ENCODE measurements at places on chromosomes 3 and 15.

DNA sequence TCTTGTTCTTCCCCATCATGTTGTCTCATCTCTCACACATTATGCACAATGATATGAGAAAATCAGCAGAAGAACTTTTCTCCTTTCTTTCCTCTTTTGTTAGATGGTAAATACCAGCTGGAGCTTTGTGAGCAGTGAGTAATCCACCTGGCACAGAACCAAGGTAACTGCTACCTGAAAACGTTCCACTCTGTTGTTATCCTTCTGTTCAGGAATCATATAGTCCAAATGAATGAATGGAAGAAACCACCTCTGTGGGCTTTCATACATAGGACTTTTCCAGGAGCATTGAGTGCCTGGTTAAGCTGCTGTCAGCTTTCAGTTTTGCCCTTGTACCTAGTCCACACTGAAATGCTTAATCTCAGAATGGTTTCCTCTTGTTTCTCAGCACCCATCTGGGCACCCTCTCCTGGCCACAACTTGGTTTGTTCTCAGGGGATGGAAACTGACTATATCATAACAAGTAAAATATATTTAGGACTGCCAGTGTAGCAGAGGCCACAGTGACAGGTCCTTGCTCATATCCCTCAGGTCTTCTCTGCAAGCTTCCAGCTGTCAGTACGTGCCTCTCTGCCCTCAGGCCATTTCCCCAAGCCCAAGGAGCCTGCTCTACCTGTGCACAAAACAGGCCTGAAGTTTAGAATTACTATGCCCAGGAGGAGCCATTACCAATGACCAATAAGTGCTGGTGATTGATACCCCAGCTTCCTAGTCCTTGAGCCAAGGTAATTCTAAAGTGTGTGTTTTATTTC lies 23.5 kb upstream of the SLC4A7 start:
- DNase-seq, result no peak

- no peak for DNase-seq
Observed at GRCh38 chr15:85620690-85621049, 174.1 kb downstream of the KLHL25 start.

GRCh38 chr15:99430881-99431401 lies 134.8 kb upstream of the MEF2A start:
- DNase-seq, result no peak

GRCh38 chr3:146090521-146090920 lies 70.5 kb downstream of the PLOD2 start:
- DNase-seq, result no peak

DNA sequence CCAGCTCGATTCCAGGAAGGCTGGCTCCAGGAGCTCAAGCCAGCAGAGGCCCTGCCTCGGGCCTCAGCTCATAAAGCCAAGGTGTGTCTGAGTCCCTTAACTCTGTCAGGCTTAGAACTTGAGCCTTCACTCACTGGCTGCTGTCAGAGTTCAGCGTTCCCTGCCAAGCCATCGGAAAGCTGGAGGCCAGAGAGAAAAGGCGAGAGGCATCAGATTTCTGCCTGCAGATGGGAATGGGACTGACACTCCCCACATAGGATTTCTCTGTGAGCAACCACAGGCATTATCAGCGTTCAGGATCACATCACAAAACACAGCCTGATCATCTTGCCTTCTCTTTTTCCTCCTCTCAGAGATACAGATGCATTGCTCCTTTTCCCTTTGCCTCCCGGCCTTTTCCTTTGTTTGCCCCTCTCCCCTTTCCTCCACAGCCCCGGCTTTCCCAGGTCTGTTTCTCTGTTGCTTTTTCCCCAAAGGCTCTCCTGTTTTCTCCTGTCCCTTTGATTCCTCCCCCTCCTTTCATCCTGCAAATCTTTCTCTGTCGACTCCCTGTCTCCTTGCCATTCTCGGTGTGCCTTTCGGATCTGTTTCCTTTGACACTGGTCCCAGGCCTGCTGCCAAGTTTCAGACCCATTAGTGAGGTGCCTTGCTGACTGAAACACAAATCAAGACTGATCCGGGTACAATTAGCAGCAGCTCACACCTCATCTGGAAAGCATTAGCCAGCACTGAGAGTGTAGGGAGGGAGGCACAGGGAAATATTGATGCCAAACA lies 44.5 kb upstream of the BOC start:
- no peak for DNase-seq

DNA sequence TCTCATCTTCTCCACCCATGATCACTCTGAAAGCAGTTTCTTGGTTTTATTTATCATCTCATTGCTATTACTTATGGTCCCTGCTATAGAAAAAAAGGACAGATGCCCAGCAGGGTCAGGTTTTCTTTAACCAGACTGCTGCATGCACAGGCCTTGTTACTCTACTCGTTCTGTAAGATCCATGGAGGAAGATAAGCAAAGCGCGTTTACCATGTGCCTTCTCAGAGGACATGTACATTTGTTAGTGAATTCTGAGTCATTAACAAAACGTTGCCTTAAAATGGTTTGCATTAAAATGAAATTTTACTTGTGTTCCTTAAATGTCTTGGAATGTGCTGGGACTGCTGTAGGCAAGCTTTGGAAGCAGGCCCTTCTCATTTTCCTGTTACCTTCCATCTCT lies 657.3 kb upstream of the KCNMB2 start:
- DNase-seq, result no peak

- no peak for DNase-seq
Observed at GRCh38 chr3:135759651-135760050, 205.9 kb upstream of the PPP2R3A start.

DNA sequence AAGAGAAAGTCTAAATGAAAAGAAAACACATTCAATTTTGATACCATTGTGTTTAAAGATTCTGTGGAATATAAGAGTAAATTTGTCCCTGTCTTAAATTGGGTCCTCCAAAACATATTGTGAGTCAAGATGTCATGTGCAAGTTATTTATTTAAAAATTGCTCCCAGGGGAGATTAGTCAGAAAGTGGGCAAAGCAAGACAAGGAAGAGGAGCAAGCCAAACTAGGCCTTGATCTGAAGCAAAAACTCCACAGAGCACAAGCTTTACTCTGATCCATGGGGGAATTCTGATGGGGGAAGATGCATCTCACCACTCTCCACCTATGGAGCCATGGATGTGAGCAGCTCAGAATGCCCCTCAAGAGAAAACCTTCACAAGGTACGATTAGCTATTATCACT lies 342.8 kb upstream of the IL12A start:
- no peak for DNase-seq

GRCh38 chr3:38579141-38579540 lies 70.3 kb downstream of the SCN5A start:
- no peak for DNase-seq

DNA sequence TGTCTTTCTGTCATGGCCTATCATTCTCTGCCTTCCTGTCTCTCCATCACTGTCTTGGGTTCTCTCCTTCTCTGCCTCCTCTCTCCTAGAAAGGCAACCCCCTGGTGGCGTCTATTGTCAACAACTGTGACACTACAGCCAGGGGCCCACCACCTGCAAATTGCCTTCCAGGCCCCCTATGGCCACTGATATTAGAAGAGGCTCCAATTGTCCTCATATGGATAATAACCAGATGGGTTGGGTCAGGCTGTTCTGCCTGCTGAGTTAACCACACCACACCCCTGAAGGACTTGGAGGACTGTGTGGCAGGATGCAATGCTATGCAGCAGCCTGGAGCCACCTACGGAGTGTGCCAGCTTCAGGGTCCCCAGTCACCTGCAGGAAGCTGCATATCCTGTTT lies 665.0 kb downstream of the NTRK3 start:
- no peak for DNase-seq

- DNase-seq, result no peak
Observed at GRCh38 chr3:76942101-76942500, 97.8 kb upstream of the ROBO2 start.

- no peak for DNase-seq
Observed at GRCh38 chr3:195070336-195070735, 200.6 kb downstream of the XXYLT1 start.

DNA sequence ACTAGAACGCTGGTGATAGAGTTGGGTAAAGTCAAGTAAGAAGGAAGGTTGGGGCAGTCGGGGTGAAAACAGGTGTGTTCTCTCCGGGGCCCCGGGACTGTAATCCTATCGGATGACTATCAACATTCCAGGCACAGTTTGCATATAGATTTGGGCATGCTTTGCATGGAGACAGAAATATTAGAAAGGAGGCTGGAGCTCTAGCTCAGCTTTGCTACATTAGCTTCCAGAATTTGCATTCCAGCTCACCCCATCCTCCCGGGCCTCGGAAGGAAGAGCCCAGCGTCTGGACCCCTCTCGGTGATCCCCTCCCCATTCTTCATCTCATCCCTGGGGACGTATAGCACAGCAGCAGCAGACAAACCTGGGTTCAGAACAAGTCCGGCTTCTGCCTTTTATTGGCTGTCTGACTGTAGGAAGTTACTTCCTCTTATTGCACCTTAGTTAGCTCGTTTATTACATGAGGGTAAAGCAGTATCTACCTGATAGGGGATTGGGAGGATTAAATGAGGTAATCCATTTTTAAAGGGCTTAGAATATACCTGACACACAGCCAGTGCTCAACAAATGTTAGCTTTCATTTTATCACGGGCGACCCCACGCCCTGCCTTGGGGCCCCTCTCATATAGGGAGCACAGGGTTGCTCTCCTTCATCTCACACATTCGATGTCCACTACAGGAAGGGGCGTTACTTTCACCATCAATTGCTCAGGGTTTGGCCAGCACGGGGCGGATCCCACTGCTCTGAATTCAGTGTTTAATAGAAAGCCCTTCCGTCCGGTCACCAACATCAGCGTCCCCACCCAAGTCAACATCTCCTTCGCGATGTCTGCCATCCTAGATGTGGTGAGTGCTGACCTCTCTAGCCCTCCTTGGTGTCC lies 3.2 kb downstream of the HTR3E start:
- DNase-seq, result no peak

DNA sequence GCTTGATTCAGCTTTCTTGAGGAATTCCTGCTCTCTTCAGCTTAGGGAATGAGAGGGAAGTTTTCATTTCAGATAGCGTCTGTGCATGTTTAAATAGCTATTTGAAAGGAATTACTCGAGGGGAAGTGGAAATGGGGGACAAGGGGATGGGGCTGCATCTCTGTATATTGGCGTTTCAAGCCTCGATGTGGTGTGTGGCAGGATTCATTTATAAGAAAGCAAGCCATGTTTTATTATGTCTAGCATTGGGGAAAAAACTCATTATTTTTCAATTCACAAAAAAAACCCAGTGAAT lies 1.0 kb downstream of the ATP2C1 start:
- DNase-seq, result no peak

GRCh38 chr15:74050127-74050526 lies 32.2 kb downstream of the GOLGA6A start:
- no peak for DNase-seq

- peak; percentile 61 for DNase-seq
Observed at GRCh38 chr15:68578175-68578979, 416 bp upstream of the CORO2B start.

GRCh38 chr3:45966371-45966791 lies 23.1 kb downstream of the CXCR6 start:
- DNase-seq, result no peak

DNA sequence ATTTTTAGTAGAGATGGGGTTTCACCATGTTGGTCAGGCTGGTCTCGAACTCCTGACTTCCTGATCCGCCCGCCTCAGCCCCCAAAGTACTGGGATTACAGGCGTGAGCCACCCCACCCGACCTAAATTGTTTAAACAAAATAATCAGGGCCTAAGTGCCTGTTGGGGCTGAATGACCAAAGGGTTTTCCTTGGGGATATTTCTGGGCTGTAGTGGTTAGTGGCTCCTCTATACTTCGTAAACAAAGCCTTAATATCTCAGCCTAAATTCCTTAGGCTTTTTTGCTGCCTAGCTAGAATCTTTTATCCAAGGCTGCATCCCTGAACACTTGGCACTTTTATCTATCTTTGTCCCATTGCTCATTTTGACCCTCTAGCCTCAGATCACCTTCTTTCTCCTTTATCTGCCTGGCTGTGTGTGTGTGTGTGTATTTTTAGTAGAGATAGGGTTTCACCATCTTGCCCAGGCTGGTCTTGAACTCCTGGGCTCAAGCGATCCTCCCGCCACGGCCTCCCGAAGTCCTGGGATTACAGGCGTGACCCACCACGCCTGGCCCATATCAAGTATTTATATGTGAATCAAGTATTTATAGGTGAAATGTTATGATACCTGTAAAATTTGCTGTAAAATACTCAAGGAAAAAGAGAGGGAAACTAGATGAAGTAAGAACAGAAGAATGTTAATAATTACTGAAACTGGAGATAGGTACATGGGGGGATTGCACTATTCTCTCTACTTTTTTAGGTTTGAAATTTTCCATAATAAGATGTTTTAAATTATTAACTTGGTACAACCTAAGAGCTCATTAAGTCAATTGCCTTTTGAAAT lies 1.8 kb downstream of the NUSAP1 start:
- DNase-seq, result no peak

DNA sequence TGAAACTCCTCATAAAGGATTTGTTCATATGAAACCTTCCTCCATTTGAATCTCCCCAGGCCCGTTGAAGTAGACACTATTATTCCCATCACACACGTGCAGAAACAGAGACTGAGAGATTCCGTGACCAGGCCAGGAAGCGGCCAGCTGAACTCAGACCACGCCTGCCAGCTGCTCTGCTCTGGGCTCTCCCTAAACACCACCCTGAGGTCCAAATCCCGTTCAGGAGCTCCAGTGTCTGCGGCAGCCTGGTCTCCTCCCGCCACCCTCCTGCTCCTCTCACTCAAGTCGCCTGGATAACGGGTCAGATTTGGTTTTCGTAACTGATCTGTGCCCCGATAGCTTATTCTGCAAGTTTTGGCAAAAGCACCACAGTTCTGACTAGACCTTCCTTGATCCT lies 53.6 kb upstream of the SNRPA1 start:
- DNase-seq, result no peak

DNA sequence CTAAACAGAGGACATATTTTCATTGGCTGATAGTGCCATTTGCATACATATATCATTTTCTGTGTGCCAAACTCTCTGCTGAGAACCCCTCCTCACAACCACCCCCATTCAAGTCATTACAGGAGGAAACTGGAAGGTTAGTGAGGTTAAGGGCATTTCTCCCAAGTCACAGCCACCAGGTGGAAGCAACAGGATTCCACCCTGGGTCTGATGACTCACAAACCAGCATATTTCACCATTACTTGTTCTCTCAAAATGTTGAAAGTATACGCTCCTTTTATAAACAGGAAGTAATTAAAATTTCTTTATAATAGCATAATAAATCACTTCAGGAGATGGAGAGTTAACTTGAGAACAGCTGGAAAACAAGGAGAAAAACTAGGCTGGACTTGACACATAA lies 398.6 kb upstream of the WNT5A start:
- peak; percentile 15 for DNase-seq

DNA sequence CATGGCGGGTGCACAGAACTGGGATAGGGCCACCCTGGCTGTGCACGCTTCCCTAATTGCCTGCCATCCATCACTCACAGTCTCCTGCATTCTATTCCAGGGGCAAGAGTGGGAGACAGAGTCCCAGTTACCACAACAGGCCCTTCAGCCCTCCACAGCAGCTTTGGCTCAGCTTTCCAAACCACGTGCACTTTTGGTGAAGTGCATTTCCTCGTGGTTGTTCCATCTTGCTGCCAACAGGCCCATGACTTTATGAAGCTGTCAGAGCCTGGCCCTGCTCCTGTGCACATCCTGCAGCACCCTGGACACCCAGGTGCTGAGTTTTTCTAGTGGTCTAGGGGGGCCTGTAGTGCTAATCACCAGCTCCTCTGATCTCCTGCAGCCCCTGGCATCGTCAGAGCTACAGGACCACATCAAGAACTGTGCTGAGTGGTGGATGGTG lies 110.2 kb downstream of the ADCY5 start:
- no peak for DNase-seq

- DNase-seq, result no peak
Observed at GRCh38 chr3:168714609-168715240, 619.0 kb upstream of the GOLIM4 start.

- no peak for DNase-seq
Observed at GRCh38 chr3:151058740-151059139, 26.7 kb upstream of the MED12L start.
